Bronchial epithelial cell (primary cell): ENCODE measurements at places on chromosomes 5 and 9. TPM values are rescaled to one million over a fixed set of nuclear protein-coding genes. Genes with fewer than 3 reads are reported as not detected.

DNA sequence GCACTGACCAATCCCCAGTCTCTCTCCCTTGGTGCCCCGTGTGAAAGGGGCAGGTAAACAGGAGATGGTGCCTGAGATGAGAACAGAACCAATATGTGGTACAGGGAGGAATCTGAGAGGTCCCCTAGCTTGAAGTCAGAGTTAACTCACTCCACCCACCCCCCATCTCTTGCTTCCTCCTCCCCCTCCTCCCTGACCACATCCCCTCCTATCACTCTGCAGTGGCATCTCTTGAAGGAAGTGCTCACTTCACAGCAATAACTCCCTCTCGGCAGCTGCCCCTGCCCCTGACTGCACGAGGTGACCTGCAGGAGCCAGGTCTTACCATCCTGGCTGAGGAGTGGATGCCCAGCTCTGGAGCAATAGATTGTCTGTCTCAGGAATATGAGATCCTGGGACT is 224.0 kb downstream of the GAS1 start:
- no peak for DNase-seq

- no peak for DNase-seq
Observed at GRCh38 chr9:18063856-18064390, 410.0 kb upstream of the ADAMTSL1 start.

GRCh38 chr9:37407468-37407867 is 15.0 kb upstream of the GRHPR start:
- peak; percentile 29 for DNase-seq

DNA sequence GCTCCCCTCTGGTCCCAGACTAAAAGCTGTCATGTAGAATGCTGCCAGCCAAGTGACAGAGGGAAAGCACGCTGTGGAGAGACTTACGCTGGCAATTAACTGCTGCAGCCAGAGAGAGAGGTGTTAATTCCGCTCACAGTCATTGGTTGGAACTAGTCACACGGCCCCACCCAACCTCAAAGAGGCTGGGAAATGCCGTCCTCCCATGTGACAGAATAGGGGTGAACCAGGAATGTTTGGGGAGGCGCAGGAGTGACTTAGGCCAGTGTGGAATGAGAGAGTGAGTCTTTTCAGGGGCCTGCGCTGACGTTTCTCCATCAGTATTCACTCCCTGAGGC is 87.6 kb downstream of the AMBP start:
- DNase-seq, result no peak

DNA sequence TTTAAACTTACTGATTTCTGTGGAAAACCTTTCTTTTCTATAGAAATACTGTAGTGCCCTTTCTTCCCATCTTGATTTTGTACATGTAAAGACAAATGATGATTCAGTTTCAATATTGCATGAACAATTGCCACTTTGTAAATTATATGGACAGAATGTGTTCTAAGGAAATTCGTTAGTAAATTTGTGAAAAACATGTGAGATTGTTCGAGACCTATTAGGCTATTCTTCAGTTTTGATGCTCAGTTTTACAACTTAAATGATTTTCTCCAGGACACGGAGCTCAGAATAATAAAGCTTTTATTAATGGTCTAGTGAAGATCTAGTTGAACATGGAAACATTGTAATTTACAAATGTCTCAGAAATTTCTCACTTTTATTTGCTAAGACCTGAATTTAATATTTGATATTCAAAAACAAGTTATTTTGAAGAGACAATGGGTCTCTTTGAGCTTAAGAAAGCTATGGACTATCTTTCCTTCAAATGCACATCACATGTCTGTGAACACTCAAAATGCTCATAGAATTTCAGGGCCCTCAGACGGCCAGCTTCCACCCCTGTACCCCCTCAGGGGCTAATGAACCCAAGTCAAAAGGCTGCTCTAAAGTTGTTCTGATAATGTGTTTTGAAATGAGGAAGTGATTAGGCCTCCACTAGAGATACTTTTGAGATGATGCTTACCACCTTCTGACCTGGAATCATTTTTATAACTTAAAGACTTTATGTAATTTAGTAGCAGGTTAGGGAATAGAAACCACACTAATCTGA is 54.1 kb upstream of the FSD1L start:
- no peak for DNase-seq

- DNase-seq, result peak; percentile 72
Observed at GRCh38 chr5:43627028-43627427, 24.0 kb downstream of the NNT start.

DNA sequence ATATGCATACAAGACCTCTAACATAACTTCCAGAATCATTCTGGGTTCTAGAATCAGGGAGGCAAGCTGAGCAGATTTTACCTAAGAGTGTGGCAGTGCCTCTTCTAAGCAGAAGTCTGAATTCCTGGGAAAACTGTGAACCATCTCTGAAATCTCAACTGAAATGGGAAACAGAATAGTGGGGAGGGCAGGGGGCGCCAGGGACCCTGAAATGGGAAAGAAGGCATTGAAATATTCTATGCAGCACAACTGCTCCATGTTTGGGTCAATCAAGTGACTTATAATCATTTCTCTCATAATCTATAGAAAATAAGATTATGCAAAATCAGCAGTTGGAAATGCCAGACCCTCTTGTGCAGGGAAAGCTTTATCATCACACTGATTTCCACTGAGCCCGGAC is 156.1 kb downstream of the EBF1 start:
- DNase-seq, result no peak

DNA sequence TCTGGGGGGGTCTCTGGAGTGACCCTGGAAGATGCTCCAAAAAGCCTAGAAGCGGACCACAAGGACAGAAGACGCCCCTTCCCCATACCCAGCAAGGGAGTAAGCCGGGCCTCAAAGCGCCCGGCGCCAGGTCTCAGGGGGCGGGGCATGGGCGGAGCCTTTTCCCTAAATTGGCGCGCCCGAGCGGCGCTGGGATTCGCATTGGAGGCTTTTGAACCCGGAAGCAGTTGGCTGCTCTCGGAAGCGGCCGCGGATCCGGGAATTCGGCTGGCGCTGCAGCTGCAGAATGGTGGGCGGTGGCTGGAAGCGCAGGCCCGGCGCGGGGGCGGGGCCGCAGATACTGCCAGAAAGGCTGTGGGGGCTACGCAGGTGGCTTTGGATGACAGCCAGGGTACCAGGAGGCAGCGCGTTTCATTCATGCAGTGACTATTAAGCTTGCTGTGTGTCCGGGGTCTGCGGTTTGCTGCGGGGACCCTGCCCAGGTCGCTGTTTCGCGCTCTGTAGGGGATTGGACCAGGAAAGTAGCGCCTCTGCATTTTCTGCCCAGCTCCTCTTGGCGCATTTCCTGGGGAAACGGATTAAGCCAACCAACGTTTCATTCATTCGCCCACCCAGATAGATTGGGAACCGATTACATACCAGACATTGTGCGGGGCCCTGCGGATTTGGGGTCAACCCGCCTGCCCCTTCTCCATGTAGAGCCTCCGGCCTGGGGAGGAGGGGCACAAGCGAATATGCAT is 83.0 kb upstream of the FREM1 start:
- DNase-seq, result peak; percentile 45

GRCh38 chr9:27771803-27772545 is 198.7 kb upstream of the C9orf72 start:
- peak; percentile 97 for DNase-seq

FOXD4 gene
- total RNA-seq, result 0.26 TPM in 2 replicates

NEUROG1 gene
- not detected in 2 replicates for total RNA-seq

ARL10 gene
- total RNA-seq, result 4.2 and 5.2 TPM in 2 replicates

TMEM252 gene
- total RNA-seq, result not detected in 2 replicates

LOX gene
- 1.4 and 1.8 TPM in 2 replicates for total RNA-seq

CD180 gene
- total RNA-seq, result not detected in 2 replicates
